ENCODE measurements at places on chromosomes 1 and 21.

GRCh38 chr21:41269535-41269934 is 47.1 kb upstream of the FAM3B start:
- no peak for DNase-seq

DNA sequence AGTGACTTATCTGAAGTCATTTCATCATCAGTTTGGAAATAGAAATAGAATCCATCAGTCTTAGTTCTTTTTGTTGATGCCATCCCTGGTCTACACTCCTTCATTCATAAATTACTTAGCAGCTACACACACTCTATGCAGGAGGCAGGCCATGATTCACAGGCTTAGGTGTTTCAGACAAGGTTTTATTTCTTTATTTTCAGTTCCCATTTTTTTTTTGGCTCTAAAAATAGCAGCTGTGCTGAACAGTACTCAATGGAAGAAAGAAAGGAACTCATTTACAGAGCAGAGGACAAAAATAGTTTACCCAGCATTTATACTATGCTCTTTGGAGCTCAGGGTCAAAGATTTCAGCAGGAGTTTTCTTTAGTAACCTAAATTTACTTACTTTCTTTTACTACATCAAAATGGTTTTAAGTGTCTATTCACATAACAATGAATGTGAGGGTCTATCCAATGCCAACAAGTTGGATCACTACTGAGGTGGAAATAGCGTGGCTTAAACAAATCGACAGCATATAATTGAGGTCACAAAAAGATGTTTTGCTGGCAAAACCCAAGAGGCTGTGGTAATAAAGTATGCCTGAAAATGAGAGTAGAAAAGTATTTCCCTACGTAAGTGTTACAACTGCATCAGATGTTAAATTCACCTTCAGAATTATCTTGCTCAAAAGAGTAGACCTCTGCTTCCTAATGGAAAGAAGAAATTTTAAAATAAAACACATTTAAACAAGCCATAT is 7.7 kb downstream of the KRTAP19-8 start:
- DNase-seq: no peak

DNA sequence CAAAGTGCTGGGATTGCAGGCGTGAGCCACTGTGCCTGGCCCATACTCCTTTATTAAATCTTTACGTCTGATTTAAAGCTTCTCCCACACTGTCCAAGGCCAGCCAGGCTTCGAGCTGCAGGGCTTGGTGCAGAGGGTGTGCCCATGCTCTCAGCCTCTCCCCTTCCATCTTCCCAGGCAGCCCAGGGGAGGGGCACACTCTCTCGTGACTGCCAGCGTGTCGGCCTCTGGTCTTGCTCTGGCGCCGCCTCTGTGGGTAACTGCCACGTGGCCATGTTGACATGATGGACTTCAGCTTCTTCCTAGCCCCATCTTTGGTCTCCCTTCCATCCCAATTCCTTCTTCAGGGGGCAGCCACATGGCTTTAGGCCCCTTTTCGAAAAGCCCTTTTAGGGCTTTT is 4.7 kb downstream of the GPR137B start:
- DNase-seq: no peak

- no peak for DNase-seq
Observed at GRCh38 chr1:234633246-234634003, 23.4 kb upstream of the IRF2BP2 start.

Data from stimulated activated CD4-positive, alpha-beta T cell treated with anti-CD3 and anti-CD28 coated beads, Interleukin-12 subunit alpha, Interleukin-12 subunit beta, amount 100 ng/mL, for 24 hours (primary cell).